Adipocyte (in vitro differentiated cells): ENCODE measurements at places on chromosomes 12 and 14.
A peak's percentile ranks its signal among the peaks of the same experiment; 100 is the strongest.

GRCh38 chr14:67837011-67837624, 17.5 kb downstream of the RAD51B start:
- peak; percentile 87 for DNase-seq

- no peak for DNase-seq
Observed at GRCh38 chr12:107584563-107584962, 101.0 kb upstream of the PWP1 start.

- DNase-seq = peak; percentile 48
Observed at GRCh38 chr12:88388566-88389540, 191.4 kb downstream of the KITLG start.

GRCh38 chr14:68634332-68634731, 158.5 kb downstream of the ZFP36L1 start:
- no peak for DNase-seq

DNA sequence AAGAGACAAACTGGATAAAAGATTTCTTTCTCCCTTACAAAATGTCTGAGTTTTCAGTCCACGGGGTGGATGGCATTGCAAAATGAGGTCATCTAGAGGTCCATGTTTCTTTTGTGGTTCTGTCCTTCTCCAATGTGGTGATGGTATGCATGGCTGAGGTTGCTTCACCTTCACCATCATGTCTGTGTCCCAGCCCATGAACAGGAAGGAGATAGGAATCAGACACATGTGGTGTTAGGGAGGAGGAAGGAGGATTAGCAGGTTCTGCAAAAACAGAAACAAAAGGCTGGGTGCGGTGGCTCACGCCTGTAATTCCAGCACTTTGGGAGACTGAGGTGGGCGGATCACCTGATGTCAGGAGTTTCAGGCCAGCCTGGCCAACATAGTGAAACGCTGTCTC, 11.0 kb upstream of the AEBP2 start:
- DNase-seq = no peak

GRCh38 chr12:74689929-74690328, 152.3 kb downstream of the ATXN7L3B start:
- no peak for DNase-seq

GRCh38 chr14:89600950-89601826, 184.2 kb upstream of the FOXN3 start:
- peak; percentile 45 for DNase-seq

- peak; percentile 71 for DNase-seq
Observed at GRCh38 chr14:53152184-53152886, 788 bp downstream of the DDHD1 start.

- DNase-seq = no peak
Observed at GRCh38 chr12:103399986-103400385, 95.8 kb downstream of the C12orf42 start.

- no peak for DNase-seq
Observed at GRCh38 chr12:123388951-123389559, 5.1 kb downstream of the KMT5A start.

- no peak for DNase-seq
Observed at GRCh38 chr12:110750784-110751461, 8.2 kb upstream of the PPP1CC start.

GRCh38 chr12:82781309-82781997, 94.7 kb downstream of the TMTC2 start:
- DNase-seq = no peak

- peak; percentile 67 for DNase-seq
Observed at GRCh38 chr12:13101821-13102375, 1.6 kb downstream of the GSG1 start.

GRCh38 chr14:39265033-39265432, 31.3 kb downstream of the MIA2 start:
- peak; percentile 36 for DNase-seq

GRCh38 chr14:91406982-91407381, 10.6 kb downstream of the CCDC88C start:
- no peak for DNase-seq

DNA sequence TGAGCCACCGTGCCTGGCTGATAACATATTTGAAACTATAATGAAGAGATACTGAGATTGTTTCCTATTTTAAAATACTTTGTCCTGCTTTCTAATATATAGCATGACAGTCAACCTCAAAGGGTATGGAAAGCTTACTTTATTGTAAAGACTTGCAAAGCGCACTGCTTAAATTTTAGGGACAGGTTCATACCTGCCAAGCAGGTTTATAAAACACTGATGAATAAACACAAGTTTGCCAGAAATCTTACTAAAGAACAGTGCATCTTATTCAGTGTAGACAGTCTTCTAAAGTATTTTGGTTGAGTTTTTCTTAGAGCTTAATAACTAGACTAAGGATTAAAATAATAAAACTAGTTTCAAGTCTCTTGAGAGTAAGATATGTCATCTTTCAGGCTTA, 4.8 kb downstream of the C12orf71 start:
- no peak for DNase-seq

DNA sequence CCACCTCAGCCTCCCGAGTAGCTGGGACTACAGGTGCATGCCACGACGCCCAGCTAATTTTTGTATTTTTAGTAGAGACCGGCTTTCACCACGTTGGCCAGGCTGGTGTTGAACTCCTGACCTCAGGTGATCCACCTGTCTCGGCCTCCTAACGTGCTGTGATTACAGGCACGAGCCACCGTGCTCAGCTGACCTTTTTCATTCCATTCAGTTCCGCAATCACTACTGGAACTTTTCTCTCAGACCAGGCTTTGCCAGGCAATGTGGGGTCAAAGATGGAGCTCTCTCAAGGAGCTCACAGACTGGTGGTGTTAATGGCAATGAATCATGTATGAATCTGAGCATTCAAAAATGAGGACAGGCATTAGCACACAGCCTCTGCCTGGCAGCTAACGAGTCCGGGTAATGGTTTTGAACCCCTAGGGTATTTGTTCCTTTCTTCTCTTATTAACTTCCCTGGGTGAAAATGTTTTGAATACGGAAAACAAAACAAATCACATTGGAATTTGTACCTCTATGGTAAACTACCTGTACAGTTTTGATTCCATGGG, 9.4 kb upstream of the TCHP start:
- DNase-seq = no peak

GRCh38 chr12:95624589-95624988, 73.3 kb upstream of the USP44 start:
- DNase-seq = no peak

- DNase-seq = peak; percentile 87
Observed at GRCh38 chr14:75654127-75654732, 6.4 kb downstream of the ERG28 start.

DNA sequence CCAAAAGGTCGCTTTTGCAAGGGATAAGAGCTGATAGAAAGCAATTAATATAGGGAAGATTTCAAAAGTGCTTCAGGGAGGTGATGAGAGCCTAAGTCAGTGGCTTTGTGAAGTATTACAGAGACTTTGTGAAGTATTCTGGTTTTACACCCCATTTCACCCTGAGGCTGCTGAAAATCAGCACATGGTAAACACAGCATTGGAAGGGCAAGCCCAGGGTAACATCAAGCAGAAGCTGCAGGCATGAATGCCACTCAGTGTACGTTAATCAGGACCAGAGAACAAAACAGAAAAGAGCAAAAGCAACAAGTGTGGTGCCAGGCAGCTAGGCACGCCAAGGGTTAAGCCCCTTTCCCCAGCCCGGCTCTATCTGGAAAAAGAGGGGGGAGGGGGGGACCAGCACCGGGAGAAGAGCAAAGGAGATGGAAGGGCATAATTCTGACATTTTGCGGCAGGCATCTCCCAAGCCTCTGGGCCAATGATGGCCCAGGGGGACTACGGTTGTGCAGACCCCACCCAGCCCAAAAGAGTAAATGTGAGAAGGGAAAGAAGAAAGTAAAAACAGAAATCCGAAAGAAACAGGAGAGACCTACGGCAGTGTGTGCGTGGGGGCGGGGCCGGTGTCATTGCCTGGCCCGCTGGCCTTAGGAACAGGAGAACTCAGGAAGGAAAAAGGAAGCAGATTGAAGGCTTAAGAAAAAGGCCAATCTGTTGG, 58.9 kb downstream of the DHRS2 start:
- DNase-seq = peak; percentile 66

DNA sequence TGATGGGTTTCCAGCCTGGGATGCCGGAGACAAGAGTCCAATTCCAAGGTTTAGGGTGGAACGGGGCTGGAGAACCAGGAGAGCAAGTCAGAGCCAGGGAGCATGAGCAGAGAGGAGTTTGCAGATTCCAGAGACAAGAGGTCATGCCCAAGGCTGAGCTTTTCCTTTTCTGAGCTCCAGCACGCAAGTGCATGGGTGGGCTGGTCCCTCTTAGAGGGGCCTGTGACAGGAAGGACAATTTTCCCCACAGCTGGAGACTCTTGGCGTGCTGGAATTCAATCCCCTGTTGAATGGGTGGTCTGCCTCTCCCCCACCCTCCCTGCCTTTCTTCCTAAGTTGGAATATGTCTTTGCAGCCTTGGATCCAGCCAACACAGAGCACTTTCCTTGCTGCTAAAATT, 431.9 kb downstream of the BCL11B start:
- no peak for DNase-seq

DNA sequence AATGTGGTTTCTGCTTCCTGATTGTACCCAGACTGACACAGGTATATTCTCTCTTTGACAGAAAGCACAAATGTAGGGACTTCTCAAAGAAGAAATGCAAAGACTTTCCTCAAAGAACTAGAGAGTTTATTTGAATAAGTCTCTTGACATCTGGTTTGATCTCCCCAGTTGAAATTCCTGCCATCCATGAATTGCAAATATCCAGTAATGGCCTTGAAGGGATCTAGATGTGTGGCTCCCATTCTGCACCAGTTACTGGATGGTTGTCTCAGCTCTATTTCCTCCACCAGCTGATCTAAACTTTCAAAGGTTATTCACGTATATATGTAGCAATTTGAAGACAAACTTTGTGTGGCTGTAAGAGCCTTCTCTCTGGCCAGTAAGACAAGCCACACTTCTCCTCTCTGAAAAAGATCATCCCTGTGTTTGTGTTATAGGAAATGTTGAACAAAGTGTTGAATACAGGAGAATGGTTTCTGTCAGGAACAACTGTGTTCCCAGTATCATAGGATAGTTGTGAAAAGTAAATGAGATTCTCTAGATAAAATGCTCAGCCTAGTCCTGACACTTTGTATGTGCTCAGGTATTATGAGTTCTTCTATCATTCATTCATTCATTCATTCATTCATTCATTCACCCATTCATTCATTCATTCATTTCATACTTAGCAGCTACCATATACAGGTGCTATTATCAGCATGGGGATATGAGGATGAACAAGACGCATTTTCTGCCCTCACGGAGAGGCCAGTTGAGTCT, 22.7 kb upstream of the GPRC5A start:
- no peak for DNase-seq

- no peak for DNase-seq
Observed at GRCh38 chr12:54432815-54433164, 13.7 kb upstream of the ITGA5 start.

GRCh38 chr12:68501226-68501625, 109.5 kb upstream of the RAP1B start:
- no peak for DNase-seq

DNA sequence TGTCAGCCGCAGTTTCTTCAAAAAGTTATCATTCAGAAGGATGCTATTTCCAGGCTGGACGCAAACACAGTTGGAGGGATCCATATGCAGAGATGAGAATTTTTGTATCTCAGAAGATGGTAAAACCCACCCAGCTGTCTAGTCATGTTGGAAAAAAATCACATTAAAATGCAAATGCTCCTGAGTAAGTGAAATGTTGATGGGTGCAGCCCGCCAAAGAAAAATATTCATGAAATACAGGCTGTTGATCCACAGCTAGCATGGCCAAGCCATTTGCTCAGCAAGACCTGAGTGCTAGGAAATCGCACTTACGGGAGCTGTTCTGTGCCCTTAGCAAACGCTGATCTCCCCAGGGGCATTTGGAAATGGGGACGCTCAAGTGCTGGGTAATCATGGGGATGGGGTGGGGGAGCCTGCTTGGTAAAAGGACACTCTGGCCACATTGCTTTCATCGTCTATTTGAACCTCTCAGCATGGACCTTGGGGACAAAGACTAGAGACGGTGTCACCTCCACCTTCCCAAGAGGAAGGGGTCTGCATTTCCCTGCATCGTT, 25.7 kb downstream of the TUNAR start:
- DNase-seq = no peak

- DNase-seq = no peak
Observed at GRCh38 chr12:77720258-77720657, 110.4 kb upstream of the NAV3 start.

GRCh38 chr12:49580572-49581535, 12.9 kb upstream of the MCRS1 start:
- DNase-seq = peak; percentile 92

- DNase-seq = no peak
Observed at GRCh38 chr12:112676507-112676906, 115.0 kb upstream of the RPH3A start.

GRCh38 chr14:22845821-22846625, 9.6 kb downstream of the MMP14 start:
- DNase-seq = no peak

DNA sequence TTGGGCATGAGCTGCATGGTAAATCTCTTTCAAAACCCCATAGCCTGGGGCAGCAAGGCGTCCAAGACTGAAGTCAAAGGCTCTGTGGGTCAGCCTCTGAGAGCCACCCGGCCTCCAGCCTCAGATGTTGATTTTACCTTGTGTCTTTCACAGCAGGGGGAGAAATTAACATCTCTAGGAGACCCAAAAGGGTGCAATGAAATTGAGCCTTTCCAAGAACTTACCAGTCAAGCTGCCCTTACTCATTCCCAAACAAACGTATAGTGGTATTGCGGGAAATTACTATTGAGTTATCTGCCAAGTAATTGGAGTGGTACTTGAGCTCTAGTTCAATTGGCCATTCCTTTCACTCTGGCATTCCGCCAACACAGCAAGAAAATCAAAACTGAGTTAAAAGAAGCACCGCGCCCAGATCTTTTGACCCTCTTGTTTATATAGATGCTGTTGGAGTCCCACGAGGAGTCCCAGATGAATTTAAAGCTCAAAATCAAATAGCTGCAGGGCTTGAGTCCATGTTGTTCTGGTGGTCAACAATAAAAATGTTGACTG, 380.7 kb upstream of the SYT1 start:
- DNase-seq = no peak
